Choroid plexus epithelial cell (primary cell): ENCODE measurements at places on chromosomes 1 and 21.
A peak's percentile ranks its signal among the peaks of the same experiment; 100 is the strongest.

DNA sequence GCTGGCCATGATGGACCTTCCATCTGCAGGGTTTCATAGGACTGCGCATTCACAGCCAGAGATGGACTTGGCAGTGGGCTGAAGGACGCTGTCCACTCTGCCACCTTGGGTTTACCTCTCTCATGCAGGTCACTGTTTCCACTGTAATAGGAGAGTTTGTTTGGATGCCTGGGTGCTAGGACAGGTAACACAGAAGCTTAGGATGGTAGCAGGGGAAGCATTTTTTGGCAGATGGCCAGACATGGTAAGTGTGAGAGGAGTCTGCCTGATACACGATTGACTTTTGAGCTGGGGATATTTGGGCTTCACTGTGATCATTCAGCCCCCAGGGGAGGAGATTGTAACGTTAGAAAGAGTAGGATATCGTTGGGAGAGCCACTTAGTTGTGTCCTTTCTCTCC is 11.8 kb downstream of the PSEN2 start:
- no peak for DNase-seq

- no peak for DNase-seq
Observed at GRCh38 chr1:26338670-26339069, 15.3 kb downstream of the CRYBG2 start.

DNA sequence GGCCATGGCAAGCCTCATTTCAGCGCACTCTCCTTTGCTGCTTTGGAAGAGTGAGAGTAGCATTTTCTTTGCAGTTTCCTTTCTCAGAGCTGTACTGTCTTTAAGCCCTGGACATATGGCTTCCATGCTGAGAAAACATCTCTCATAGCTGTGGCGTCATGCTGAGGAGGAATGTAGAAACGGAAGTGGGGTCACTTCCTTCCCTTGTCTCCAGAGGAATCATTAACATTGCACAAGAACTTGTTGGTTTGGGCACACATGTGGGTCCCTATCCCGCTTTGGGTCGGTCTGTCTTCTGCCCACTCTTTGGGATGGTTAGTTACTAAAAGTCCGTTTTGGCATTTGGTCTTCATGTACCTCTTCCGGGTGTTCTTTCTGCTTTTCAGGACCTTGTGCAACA is 5.6 kb downstream of the MFN2 start:
- DNase-seq: peak; percentile 96

DNA sequence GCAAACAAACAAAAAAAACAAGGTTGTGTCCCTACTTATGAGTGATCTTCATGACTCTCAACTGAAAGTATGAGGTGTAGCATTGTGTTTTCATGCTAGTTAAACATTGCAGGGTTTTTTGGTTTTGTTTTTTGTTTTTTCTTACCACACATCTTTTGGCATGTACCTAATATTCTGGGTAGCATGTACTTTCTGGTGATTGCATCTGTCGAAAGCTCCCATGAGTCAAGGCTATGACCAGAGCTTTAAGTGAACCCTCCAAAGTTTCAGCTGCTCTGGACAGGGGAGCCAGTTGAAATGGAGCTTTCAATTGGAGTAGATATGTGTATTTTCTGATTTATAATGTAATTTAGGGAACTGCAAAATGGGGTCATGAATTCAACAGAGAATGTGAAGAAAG is 115.5 kb downstream of the KCNK2 start:
- DNase-seq: no peak

- DNase-seq: no peak
Observed at GRCh38 chr21:35521293-35521692, 472.2 kb upstream of the RUNX1 start.

GRCh38 chr1:51728611-51729155 is 111.8 kb downstream of the OSBPL9 start:
- no peak for DNase-seq

DNA sequence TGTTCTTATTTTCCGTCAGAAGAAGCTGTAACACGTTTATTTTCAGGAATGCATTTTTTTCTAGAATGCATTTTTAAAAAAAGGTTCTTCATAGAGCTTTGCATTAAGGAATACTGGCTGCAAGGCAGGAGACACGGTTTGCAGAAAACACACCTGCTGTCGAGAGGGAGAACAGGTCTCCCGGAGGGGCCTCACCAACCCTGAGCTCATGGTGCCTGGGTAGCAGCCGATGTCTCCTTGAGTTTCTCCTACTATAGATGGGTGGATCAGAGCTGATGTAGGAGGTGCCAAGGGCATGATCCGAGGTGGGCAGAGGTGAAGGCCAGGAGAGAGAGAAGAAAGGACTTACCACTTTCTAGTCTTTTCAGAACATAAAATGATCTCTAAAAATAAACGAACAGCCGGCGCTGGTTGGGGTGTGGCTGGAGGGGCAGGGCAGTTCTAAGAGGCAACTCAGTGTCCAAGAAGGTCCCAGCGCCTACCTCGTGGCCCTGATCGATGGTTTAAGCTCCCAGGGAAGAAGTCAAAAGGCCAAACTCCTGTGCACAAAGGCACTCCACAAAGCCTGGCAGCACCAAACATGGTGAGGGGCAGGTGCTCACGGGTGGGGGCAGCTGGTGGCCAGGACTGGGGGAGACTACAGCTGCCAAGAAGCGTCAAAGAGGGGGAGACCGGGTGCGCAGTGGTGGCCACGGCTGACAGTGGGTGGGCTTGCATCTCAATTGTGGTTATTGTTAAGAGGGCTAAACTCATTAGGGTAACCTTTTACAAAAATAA is 12.2 kb downstream of the MORN1 start:
- no peak for DNase-seq

- no peak for DNase-seq
Observed at GRCh38 chr1:109517337-109517736, 7.8 kb upstream of the AMIGO1 start.

DNA sequence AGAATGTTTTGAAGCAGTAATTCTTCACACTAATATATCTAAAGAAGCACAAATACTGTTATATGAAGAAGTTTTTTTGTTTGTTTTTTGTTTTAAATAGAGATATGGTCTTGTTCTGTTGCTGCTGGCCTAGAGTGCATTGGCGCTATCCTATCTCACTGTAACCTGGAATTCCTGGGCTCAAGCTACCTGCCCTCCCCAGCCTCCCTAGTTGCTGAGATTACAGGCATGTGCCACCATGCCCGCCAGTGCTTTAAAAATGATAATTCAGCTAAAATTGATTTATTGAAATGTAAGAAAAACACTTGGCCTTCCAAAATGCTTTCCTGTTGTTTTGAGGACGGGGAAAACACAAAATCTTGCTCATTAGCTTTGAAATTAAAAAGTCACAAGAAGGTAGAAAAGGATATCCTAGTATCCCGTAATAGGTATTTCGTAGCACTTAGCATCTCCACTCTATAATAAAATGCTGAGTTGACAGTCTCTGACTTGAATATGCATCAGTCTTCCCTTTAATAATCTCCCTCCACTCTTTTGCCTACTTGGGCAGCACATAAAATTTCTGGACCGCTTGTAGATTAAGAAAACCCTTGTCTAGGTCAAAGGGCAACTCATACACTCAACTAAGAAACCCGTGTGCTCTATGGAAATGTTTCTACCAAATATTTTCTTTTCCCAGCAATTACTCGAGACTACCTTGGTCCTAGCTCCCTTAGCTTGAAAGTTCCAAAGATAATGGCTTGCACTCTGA is 1.3 kb downstream of the SCYL3 start:
- no peak for DNase-seq

DNA sequence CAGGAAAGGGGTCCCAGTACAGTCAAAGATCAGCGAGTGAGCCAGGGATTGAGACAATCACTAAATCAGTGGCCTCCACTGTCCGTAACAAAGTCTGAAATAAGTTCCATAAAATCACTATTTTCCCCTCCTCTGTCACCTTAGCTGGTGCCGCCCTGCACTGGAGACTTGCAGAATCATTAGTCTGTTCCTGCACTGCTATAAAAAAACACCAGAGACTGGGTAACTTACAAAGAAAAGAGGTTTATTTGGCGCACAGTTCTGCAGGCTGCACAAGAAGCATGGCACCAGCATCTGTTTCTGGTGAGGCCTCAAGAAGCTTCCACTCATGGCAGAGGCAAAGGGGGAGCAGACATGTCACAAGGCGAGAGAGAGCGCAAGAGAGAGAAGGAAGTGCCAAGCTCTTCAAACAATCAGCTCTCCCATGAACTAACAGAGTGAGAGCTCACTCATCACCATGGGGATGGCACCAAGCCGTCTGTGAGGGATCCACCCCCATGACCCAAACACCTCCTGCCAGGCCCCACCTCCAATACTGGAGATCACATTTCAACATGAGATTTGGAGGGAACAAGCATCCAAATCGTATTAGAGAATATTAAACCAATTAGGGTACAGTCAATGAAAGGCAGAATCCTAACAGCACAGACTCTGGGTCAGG is 129.8 kb upstream of the TIAM1 start:
- no peak for DNase-seq

GRCh38 chr1:169163059-169163458 is 56.6 kb downstream of the ATP1B1 start:
- DNase-seq: no peak

DNA sequence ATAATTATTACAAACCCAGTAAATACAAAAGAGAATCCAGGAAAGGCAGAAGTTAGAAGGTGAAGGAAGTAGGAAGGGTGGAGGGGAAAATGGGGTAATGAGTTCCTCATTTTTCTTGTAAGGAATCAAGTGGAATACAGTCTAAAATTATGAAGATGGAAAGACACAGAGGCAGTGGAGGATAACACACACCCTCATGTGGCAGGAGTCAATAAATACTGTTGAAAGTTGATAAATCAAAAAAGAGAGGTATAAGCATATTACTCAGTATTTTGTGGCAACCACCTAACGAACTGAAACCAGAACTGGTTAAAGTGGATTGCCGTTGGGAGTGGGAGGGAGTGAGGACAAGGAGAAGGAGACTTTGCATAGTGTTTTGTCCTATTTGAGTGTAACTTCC is 78.6 kb upstream of the SLC44A3 start:
- DNase-seq: peak; percentile 65

GRCh38 chr21:35324372-35325220 is 275.5 kb upstream of the RUNX1 start:
- peak; percentile 80 for DNase-seq

- peak; percentile 75 for DNase-seq
Observed at GRCh38 chr1:111707906-111708305, 31.3 kb downstream of the INKA2 start.

DNA sequence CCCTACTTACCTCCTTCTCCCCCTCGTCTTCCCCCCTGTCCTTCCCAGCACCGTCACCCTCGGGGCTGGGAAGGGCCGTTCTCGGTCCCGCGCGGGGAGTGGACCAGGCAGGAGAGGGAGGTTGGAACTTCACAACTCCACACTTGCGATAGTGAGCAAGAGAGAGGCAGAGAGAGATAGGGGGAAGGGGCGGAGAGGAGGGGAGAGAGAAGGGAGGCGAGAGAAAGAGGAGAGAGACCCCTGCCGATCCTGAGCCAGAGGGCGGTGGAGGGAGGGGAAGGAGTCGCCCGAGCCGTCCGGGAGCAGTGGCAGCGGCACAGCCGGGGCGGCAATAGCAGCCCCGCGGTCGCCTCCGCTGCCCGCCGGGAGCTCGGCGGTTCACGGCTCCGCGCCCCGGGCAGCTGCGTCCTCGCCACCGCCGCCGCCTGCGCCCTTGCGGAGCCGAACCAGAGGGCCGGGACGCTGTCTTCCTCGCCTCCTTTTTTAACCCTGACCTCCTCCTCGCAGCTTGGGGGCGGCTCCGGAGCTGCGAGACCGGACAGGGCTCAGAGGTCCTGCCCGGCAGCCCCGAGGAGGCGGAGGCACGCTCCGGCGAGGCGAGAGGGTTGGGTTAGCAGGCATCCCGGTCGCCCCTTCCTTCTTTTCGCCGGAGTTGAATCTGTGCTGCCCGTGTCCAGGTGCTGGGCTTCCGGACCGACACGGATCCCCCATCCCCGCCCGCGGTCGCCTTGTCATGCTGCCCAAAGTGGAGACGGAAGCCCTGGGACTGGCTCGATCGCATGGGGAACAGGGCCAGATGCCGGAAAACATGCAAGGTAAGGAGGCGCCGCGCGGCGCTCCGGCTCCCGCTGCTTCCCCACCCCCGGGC is 11.7 kb downstream of the NR5A2 start:
- no peak for DNase-seq

DNA sequence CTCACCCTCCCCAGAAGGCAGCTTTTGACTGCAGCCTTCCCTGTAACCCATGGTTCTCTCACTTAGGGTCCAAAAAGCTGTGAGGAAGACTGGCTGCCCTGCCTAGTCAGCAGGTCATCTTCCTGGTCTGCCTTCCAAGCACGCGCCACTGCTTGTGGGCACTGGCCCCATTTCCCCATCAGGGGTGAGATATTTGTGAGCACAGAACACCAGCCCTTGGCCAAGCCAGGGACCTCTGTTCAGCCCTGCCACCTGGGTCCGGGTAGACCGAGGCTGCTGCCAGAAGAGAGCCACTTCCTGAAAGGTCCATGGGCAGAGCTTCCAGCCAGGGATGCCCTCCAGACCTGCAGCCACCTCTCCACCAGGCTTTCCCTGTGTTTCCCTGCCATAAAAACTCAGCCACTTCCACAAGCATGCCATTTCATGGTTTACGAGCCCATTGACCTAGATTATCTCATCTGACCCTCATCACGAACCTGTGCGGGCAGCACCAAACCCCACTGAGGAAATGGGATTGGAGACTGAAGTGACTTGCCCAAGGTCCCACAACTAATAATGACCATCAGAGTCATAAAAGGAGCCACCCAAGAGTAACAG is 40.5 kb downstream of the GLIS1 start:
- no peak for DNase-seq

GRCh38 chr1:191693797-191694196 is 464.5 kb upstream of the RGS18 start:
- no peak for DNase-seq

GRCh38 chr1:214319938-214320337 is 39.0 kb downstream of the SMYD2 start:
- DNase-seq: no peak

- no peak for DNase-seq
Observed at GRCh38 chr1:163055531-163055930, 13.6 kb upstream of the RGS4 start.

DNA sequence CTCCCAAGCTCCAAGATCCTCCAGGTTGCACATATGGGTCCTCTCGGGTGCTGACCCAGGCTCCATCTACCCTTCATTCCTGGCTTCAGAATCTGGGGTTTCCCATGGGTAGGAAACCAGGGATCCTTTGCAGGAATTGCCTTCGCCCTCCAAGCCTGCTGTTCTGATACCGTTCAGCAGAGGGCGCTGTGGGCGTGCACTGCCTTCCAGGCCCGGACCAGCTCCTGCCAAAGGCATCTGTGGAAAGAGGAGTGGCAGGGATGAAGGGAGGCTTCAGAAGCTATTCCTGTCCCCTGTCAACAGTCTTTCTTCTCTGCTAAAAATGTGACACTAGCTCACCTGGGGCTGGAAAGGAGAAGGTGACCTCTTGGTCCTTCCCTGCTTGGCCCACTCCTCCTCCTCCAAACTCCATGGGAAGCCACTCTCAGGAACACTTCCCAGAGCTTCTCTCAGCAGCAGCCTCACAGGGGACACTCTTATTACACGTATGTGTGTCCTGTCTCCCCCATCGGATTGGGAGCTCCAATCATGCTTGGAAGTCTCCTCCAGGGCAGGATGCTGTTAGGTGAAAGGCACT is 71.2 kb downstream of the VWA5B1 start:
- peak; percentile 37 for DNase-seq

- no peak for DNase-seq
Observed at GRCh38 chr1:21000245-21000594, 176.5 kb downstream of the EIF4G3 start.
